ENCODE measurements at places on chromosomes 2 and 18.

GRCh38 chr2:135792401-135793150 is 44.4 kb downstream of the LCT start:
- no peak for DNase-seq

DNA sequence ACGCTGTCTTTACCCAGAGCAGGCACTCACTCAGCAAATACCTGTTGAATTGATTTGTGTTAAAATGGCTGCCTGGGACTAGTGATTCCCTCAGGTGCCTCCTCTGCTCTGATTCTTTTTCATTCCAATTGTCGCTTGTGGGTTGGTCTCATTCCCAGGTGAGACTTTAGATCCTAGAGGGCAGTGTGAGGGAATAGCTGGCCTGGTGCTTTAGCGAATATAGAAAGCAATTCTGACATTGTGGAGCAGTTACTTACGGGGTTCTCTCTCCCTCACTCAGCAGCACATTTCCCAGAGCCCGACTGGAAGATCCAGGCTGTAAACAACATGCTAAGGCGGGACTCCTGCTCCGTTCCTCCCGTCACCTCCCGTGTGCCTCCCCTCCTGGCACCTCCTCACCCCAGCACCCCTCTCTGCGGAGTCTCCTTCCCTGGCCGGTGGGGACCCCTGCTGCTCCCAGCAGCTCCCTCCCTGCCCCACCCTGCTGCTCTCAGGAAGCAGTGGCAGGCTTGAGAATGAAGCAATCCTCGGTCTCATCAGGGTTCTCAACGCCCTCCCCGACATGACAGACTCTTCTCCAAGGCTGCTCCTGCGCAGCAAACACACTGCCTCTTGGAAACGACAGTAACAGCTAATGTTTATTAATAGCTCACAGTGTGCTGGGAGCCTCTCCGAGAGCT is 26.9 kb downstream of the CELF4 start:
- no peak for DNase-seq

- DNase-seq = no peak
These were observed 110.2 kb downstream of the TNS1 start for GRCh38 chr2:217892560-217892959.

- DNase-seq = no peak
These were observed 641.4 kb downstream of the BCL11A start for GRCh38 chr2:59912042-59912441.

DNA sequence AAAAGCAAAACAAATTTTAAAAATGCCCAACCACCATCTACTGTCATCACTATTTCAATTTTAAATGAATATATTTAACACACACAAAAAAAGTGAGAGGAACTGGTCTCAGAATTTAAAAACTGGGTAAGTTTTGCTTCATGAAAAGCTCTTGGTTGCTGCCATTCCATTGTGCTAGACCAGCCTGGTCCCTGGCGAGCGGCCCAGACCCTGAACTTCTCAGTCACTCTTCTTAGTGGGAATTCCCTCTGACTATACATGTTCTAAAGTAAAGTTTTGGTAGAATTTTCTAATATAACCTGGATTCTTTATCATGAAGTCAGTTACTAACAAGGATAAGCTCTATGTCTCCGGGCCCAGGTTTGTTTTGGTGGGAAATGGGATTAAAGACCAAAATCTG is 34.8 kb upstream of the TMEM177 start:
- no peak for DNase-seq

DNA sequence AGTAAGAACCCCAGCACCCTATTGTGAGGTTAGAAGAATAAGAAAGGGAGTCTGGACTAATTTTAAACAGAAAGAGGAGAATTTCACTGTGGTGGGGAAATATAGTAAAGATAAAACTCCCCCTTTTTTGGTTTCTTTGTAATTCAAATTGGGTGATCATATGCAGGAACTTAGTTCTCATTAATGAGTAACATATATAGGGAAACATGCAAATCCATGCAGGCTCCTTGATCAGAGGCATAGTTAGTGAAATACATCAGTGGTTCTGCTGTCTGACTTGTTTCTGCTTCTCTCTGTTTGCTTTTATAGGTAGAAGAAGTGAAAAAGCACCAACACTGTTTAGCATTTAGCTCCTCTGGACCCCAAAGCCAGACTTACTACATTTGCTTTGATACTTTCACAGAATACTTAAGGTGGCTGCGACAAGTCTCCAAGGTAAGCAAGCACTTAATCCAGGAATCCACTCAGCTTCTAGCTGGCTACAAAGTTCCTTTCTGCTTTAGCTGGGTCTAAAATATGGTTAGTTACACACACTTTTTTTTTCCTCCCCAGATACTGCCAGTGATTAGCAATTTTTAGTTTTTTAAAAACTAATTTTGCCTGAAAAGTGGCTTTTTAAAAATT is 123.2 kb downstream of the PHLPP1 start:
- no peak for DNase-seq

DNA sequence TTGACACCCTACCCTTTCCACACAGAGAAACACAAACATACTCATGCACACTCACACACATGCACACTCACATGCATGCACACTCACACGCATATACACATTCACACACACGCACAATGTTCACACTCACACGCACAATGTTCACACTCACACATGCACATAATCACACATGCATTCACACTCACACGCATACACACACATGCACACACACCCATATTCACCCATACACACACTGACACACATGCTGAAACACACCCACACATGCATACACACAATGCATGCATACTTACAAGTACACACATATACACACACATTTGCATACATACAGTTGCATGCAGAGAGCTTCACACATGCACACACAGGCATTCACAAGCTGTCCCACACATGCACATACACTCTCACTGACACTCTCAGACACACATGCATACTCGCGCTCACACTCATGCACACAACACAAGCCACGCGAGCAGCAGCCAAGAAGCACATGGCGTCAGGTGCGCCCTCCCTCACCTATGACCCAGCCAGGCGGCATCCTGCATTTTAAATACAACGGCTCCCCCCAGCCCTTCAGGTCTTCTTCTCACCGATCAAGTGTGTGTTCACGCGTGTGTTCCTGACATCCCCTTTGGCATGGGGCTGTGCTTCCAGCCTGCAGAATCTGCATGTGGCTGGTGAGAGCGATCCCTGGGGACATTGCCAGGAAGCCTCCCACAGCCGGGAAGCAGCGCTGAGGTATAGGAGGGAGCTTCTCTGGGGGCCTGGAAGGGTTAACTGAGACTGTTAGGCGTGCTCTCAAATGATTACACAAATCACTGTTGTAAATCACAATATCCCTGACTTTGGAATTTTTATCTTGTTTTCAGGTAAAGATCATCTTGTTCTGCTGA is 195.1 kb downstream of the RTP5 start:
- no peak for DNase-seq

- DNase-seq = no peak
These were observed 2008.4 kb upstream of the PIK3C3 start for GRCh38 chr18:39946623-39947061.

GRCh38 chr2:73610111-73610510 is 32.1 kb downstream of the NAT8 start:
- no peak for DNase-seq

GRCh38 chr18:50461251-50461650 is 86.4 kb downstream of the SKA1 start:
- DNase-seq = no peak

Data from stimulated activated CD8-positive, alpha-beta memory T cell treated with anti-CD3 and anti-CD28 coated beads, Interleukin-15, amount 100 ng/mL, for 4 hours (primary cell).